Central memory CD8-positive, alpha-beta T cell (primary cell): ENCODE measurements at places on chromosomes 12 and 14.

- no peak for DNase-seq
Observed at GRCh38 chr14:48723841-48724495, 862.2 kb downstream of the RPS29 start.

DNA sequence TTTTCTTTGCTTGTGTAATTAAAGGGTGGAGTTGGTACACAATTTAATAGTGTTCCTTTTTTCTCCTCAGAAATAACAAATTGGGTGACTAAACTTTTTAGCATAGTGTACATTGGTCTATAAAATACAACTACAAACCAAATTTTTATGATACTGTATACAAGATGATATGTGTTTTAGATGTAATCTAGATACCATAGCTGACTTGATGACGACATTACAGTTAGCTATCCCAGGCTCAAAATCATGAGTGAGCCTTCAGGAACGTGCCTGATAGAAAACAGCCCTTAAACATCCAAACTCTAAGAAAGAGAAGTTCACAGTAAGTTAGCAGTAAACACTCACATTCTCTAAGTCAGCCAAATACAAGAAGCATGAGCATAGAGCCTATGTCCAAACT, 99.0 kb upstream of the SSTR1 start:
- DNase-seq: no peak

DNA sequence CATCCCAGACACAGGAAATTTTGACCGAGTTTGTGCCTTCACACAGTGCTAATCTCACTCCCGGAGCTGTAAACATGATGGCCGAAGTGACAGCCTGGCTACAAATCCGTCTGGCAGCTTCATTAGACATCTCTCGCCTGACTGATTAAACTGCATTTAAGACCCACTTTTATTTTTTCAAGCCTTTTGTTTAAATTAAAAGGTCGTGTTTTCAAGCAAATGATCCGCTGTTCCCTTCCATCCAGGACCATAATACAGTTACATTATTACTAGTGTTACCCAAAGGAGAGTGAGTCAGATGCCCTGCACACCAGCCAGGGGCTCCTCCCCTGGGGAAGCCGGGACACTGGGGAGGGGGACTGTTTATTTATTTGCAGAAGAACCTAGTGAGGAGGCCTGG, 200.2 kb downstream of the EXOC5 start:
- no peak for DNase-seq

GRCh38 chr12:90816353-90817089, 138.5 kb downstream of the CCER1 start:
- DNase-seq: no peak

DNA sequence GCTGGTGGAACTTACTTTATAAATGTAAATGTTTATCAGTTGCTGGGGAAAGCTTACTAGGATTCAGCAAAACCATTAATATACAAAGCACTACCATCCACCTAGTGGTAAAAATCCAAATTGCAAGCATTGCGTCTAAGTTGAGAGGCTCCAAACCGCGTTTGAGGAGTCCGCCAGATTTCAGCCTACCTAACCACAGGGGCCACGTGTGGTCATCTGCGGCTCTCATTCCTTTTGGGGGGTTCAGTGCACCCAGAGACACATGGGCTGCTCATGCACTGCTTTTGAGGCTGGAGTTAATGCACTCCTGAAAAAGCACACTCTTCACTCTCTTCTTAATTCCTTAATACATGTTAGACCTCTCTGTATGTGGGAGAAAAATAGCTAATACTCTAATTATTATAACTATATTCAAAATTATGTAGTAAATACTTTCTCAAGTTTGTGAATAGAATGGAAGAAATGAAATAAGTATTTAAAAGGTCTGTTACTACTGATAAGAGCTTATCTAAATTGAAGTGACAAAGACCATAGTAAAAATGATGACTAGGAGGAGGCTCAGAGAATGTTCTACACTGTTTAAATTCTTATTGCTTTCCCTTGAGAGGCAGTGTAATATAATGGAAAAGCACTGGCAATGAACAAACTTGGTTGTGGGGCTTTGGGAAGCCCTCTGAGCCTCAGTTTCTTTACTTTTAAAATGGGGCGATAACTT, 41.4 kb upstream of the MANSC4 start:
- DNase-seq: peak; percentile 12

DNA sequence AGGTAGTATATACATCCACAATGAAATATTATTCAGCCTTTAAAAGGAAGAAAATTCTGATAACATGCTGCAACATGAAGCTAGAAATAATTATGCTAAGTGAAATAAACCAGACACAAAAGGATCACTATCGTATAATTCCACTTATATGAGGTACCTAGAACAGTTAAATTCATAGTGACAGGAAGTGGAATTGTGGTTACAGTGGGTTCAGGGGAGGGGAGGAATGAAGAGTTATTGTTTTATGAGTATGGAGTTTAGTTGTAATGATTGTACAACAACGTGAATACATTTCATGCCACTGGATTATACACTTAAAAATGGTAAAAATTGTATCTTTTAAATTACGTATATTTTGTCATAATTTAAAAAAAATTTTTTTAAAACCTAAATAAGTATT, 21.0 kb downstream of the EEA1 start:
- no peak for DNase-seq

DNA sequence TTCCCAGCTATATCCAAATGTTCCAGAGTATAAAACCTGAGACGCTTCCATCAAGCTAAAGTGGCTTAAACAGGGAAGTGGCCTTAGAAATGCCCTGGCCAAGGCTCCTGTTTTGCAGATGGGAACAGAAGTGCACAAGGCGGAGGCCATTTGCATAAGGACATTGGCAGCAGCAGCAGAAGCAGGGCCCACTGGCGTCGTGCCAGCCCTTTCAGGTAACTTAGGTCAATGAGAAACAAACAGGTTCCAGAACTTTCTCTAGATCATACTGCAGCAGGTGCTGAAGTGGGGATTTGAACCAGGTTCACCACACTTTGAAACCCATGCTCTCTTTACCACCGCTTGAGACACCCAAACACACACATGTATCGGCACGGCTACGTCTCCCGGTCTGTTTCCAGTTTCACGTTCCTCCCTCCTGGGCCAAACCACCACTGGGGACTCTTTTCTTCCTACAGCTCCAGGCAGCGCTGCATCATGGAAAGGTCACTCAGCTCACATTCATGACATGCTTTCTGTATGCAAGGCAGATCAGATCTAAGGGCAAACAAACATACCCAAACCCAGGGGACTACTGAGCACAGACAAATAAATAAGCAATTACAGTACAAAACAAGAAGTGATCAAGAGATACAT, 46.0 kb upstream of the PLEKHG6 start:
- DNase-seq: no peak

GRCh38 chr14:33285902-33286700, 347.4 kb downstream of the NPAS3 start:
- DNase-seq: no peak

DNA sequence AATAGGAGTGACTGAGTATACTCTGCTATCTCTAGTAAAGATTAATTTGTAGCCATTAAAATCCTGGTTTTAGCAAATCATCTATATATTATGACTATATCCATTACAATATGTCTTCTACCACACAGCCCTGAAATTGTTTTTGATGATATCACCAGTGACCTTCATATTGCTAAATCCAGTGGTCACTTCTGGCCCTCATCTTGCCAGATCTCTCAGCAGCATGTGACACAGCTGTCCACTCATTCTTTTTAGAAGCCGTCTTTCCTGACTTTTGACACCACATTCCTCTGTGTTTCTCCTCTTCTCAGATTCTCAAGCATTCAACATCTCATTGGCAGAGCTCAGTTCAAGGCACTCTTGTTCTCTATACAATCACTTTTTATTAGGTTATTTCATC, 54.9 kb downstream of the CPNE8 start:
- DNase-seq: no peak

DNA sequence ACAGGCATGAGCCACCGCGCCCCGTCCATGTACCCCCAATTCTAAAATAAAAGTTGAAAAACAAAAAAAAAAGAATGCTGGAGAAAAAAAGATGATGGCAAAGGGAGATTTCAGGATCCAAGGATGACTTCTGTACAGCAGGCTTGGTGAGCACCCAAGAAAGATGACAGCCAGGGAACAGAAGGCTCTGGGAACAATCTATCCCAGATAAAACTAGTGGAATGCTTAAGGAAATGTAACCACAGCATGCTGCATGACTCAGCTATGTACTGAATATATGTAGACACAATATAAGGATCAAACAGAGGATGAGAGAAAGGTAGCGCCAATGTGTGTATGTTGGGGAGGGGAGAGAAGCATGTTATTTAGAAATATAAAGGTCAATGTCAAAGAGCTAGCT, 123.7 kb upstream of the TMTC1 start:
- no peak for DNase-seq

GRCh38 chr12:3045989-3046388, 31.2 kb upstream of the TSPAN9 start:
- DNase-seq: no peak

DNA sequence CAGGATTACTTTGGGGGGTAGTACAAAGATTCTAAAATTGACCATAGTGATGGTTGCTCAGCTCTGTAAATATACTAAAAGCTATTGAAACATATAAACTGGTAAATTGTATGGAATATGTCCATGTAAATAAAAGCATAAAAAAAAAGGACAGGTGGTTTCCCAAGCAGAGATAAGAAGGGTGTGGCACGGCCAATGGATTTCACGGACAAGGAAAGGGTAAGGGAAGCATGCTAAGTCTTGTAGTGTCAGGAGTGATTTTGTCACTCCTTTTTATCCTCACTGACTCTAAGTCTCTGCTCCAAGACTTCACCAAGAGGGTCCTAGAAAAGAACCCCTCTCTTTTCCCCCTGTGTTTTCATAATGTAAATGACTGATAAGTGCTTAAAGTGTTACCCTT, 229.2 kb downstream of the SPTSSA start:
- DNase-seq: no peak

GRCh38 chr12:58794859-58795258, 125.4 kb downstream of the LRIG3 start:
- DNase-seq: no peak

- no peak for DNase-seq
Observed at GRCh38 chr14:61525293-61526011, 169.9 kb upstream of the HIF1A start.

GRCh38 chr12:21662122-21662792, 4.6 kb upstream of the LDHB start:
- no peak for DNase-seq

- no peak for DNase-seq
Observed at GRCh38 chr12:80299219-80299618, 144.8 kb upstream of the PTPRQ start.

- DNase-seq: no peak
Observed at GRCh38 chr14:85911044-85911443, 381.1 kb downstream of the FLRT2 start.

DNA sequence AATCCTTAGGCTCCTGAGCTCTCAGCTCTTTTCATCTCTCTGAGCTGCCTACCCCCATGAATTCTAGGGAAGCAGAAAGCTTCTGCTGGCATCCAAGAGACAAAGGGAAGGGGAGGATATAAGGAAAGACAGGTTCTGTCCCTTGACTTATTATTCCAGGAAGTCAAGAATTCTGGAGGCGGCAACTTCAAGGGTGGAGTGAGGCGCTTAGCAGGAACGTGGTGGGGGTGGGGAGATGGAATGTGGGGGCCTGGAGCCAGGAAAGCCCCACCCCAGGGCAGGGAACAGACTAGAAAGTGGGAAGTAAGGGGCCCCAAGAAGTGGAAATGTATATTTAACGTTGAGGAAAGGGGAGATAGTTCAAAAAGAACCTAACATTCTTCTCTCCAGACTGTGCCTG, 1.4 kb downstream of the CALCOCO1 start:
- DNase-seq: no peak

DNA sequence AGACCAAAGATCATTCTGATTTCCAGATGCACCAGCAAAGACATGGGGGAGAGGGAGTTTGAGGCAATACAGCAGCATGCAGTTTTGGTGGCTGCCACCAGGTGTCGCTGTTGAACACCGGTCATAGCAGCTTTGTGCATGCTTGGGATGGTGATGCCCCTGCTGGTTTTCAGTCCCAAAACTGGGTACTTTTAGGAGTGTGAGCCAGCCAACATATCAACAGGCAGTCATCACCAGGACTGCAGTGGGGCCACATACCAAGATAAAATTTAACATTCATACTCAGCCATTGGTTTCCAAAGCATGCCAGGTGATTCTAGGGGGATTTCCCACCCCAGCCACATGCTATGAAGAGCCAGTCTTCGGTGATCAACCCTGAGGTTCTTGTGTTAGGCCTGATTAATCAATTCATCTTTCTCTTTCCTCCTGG, 64.2 kb downstream of the PHETA1 start:
- DNase-seq: no peak

- no peak for DNase-seq
Observed at GRCh38 chr14:64610049-64610746, 60.4 kb downstream of the PPP1R36 start.

GRCh38 chr12:1422604-1423315, 171.6 kb downstream of the FBXL14 start:
- DNase-seq: no peak

- DNase-seq: no peak
Observed at GRCh38 chr12:75097003-75097402, 112.6 kb downstream of the KCNC2 start.

DNA sequence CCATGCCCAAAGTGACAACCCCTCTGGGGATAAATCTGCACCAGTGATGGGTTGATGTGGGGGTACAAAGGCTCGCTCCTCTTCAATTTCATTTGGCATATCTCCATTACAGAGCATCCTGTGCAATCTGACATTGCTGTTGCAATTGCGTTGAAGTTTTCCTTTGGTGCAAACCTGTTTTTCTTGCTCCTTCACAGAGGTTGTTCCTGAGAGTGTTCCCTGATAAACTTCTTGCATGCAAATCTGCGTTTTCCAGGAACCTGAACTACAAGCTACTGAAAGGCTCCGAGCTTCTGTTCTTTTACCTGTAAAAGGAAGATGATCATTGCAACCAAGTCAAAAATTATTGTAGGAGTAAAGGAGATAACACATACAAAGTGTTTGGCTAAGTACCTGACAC, 26.1 kb downstream of the SERPINA11 start:
- no peak for DNase-seq

GRCh38 chr14:104436741-104437701, 142.5 kb upstream of the C14orf180 start:
- DNase-seq: peak; percentile 10

- DNase-seq: no peak
Observed at GRCh38 chr14:46747001-46747652, 95.5 kb upstream of the RPL10L start.

- no peak for DNase-seq
Observed at GRCh38 chr12:115259968-115260747, 576.2 kb upstream of the TBX3 start.
